Gastrocnemius medialis (tissue), 4 donors: ENCODE measurements at places on chromosomes 1 and 21.

DNA sequence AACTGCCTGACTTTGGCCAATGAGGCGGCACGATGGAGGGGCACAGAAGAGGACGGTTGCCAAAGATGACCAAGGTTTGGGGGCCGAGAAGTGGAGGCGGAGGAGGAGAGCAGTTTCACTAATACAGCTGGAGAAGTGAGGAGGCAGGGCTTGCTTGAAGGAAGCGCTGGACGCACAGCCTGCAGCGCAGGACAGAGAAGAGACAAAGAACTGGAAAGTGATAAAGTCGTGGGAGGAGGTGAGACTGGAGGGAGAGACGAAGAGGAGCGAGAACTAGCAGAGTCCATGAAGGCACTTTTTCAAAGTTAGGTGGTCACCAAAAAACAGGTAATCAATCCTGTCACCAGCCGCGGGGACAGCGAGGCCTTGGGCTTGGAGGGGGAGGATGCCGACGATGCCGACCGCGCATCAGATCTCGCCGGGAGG is 771 bp downstream of the PACC1 start:
- no peak for DNase-seq

DNA sequence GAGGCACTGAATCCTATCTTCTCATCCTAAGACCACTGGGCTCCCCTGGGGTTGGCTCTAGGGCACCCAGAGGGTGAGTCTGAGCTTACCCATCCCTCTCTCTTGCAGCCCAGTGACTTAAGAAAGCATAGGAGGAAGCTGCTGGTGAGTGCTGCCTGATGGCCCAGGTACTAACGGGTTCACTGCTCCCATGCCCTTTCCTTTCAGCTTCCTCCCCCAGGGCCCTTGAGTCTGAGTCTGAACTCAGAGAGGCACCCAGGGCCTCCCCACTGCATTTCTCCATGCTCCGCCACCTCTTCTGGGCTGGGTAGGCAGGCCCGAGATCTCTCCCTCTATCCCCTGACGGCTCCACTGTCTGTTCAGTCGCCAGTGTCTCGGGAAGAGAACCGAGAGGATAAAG is 29.7 kb downstream of the PPFIA4 start:
- DNase-seq = no peak

- no peak for DNase-seq
These were observed 68.5 kb upstream of the PDE4B start for GRCh38 chr1:65724151-65724550.

DNA sequence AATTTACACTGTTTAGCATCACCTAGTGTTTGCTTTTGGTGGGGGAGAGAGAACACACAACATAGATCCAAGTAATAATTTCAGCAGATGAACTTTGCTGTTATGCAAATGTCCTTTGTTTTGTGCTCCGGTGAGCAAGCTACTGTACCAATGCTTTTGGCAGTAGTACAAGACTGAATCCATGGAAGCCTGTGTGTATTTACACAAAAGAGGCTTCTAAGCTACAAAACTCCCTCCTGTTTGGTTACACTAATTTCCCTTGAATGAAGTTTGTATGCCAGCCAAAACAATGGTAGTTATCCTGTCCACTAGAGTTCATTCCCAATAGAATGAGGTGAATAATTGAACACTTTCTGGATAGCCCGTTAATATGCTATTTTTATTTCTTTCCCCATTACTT is 320.5 kb downstream of the KCTD3 start:
- DNase-seq = no peak

DNA sequence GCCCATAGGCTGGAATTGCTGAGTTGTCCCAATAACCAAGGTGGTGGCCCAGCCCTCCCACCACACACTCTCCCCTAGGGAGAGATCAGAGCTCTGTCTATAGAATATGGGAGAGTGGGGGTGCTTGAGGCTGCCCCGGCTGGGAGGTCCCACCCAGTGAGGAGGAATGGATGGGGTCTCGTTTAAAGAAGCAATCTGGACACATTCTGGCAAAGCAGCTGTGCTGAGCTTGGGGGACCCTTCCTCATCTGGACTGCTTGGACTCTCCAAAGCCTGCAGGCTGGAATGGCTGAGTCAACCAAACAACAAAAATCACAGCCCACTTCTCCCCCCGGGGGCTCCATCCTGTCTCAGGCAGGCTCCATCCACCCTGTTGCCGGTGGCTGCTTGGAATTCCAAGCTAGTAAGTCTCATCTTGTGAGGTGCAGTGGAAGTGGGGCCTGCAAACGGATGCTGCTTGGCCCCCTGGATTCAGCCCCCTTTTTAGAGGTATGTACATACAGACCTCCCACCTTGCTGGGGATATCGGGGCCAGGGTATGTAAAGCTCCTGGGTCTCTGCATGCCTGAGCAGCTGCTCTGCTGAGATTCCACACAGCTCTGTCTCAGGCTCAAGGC is 67.1 kb upstream of the FAM78B start:
- DNase-seq = no peak

- no peak for DNase-seq
These were observed 101.0 kb upstream of the ZC3H12A start for GRCh38 chr1:37373413-37373812.

DNA sequence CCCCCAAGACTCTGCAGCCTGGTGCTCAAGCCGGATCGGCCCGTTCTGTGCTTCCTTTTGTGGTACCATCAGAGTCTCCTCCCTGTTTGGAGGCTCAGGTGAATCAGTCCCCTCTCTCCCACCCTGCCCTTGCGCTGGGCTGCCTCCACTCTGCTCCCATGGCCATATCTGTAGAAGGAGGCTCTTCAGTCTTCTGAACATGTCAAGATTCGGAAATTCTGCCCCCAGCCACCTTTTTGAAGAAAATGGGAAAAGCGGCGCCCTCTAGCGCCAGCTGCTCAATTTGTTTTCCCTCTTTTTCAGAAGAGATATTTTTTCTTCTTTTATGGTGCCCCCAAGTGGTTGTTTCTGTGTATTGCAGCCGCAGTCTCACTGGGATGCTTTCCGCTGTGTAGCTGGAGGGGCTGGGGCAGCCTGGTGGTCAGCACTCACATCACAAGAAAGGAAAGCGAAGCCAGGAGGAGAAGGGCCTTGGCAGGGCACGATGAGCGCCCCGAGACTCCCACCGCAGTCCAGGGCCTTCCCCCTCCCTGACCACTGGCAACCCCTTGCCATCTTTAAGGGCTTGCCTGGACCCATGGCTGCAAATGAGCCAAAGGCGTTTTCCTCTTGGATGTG is 58.4 kb upstream of the CACNA1E start:
- peak; percentile 9 for DNase-seq
